Forelimb muscle (tissue), 1 donor: ENCODE measurements at places on chromosomes 2 and 18. TPM values are rescaled to one million over a fixed set of nuclear protein-coding genes. Genes with fewer than 3 reads are reported as not detected.

Gene G6PC2
- polyA plus RNA-seq, result not detected

Gene SMYD5
- polyA plus RNA-seq, result 32.5 TPM

Gene LCT
- not detected for polyA plus RNA-seq

Gene EPB41L3
- 107 TPM for polyA plus RNA-seq

Gene ANTXR1
- 123 TPM for polyA plus RNA-seq

Gene METTL8
- 11.1 TPM for polyA plus RNA-seq

Gene CASP8
- polyA plus RNA-seq, result 6.6 TPM

Gene KLHL14
- polyA plus RNA-seq, result 0.08 TPM

Gene STEAP3
- polyA plus RNA-seq, result 23.4 TPM

DNA sequence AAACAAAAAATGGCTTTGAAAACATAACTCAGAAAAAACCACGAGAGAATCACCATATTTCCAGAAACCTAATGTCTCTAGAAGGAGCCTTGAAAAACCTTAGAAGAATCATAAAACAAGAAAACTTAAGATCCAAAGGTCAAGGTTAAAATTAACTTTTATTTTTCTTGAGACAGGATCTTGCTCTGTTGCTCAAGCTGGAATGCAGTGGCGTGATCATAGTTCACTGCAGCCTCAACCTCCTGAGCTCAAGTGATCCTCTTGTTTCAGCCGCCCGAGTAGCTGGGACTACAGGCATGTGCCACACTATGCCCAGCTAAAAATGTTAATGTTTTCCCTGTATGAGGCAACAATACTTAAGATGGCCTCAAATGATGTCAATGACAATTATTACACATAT is 254.2 kb upstream of the SESTD1 start:
- DNase-seq, result no peak

DNA sequence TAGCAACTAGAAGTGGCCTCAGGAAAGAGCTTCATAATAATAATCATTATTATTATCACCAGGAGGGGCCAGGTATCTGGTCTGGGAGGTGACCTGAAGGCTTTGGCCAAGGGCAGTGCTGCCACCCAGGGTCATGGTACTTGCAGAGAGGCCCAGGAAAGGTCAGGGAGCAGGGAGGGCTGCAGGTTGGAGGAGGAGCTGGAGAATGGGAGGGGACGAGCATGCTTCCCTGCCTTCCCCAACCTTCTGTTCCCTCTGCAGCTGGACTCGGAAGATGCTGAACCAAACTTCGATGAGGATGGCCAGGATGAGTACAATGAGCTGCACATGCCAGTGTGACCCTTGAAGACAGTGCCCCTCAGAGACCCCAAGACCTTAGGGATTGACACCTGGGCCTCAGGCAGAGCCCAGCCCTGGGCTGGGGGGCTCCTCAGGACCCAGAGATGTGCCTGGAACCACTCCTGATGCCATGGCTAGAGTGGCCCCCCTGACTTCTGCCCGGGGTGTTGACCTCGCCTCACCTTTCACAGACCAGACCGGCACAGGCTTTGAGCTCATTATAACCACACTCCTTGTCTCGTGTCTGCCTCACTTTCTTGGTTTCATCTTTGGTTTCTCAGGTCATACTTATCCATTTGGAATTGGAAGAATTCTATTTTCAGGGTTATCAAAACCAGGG is 14.1 kb downstream of the SLC4A3 start:
- no peak for DNase-seq

GRCh38 chr2:28166956-28167355 is 225.7 kb upstream of the FOSL2 start:
- DNase-seq, result no peak

DNA sequence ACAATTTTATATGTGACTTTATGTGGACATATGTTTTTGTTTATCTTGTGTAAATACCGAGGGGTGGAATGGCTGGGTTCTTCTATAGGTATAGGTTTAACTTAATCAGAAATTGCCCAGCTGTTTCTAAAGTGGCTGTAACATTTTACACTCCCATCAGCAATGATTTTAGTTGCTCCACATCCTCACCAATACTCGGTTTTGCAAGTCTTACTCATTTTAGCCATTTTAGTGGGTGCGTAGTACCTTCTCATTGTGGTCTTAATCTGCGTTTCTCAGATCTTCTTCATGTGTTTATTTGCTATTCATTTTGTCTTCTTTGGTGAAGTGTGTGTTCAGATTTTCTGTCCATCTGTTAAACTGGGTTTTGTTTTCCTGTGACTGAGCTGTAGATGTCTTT is 95.4 kb upstream of the BCL2L11 start:
- DNase-seq, result no peak

GRCh38 chr2:216987252-216987821 is 127.5 kb upstream of the TNP1 start:
- peak; percentile 96 for DNase-seq

DNA sequence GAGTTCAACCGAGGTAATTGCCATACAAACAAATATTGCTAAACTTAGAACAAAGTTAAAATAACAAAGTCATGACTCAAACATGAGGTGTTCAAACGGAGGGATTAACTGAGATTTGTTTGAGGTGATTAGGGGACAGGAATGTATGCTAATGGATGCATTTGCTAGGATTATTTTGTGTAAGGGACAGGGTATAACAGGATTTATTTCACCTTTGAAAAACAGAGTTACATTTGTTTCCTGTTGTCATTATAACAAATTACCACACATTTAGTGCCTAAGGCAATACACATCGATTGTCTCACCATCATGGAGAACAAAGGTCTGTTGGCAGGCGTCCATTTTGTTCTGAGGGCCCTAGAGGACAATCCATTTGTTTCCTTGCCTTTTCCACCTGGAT is 304.3 kb upstream of the CNTNAP5 start:
- no peak for DNase-seq

DNA sequence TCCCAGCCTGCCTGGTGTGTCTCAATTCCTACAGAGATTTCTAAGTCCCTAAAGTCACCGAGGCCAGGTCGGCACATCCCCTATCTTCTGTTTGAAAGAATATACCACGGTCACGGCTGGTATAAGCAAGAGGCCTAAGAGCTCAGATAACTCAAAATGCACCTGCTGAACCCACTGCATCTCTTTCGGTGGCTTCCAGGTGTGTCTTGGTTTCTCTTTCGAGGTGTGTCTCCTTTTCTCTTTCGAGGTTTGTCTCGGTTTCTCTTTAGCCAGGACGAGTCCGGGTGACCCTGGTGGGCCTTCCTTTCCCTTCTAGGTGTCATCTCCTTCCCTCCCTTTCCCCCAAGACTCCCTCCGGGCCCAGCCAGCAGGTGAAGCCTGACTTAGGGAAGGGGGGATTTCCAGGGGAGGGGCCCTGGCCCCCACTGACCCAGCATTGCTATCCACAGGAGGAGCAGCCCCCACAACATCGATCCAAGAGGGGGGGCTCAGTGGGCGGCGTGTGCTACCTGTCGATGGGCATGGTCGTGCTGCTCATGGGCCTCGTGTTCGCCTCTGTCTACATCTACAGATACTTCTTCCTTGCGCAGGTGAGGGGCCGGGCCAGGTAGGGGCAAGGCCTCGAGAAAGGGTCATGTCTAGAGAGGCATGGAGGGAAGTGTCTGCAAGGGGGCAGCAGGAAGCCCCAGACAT is 8.4 kb downstream of the ITM2C start:
- no peak for DNase-seq

DNA sequence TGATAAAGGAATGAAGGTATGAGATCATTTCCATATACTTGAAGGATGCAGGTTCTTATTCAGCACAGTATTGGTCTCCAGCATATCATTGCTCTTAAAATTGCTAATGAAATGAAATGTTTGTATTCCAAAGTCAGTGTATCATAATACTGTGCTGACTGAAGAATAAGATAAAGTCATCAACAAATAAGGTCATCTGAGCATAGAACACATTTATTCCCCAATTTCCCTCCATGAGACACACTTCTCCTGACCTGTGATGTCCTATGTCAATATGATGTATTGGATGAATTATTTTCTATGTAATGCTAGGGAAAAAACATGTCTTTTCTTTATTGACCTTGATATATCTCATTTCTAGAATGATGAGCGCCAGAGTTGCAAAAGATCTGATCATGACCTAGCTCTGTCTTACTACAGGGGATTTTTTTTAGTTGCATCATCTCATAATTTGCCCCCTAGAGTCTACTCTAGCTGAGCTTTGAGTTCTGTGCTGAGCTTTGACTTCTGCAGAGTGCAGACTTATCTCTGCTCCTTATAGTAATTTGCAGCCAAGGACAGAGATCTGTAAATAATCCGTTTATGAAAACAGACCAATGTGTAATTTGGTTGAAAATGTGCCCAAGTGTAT is 859.8 kb downstream of the TRIB2 start:
- DNase-seq, result no peak

- no peak for DNase-seq
Observed at GRCh38 chr18:7787339-7787738, 220.2 kb downstream of the PTPRM start.

- DNase-seq, result no peak
Observed at GRCh38 chr18:24968238-24968775, 383.7 kb downstream of the ZNF521 start.

GRCh38 chr2:65660340-65660739 is 227.9 kb upstream of the SPRED2 start:
- DNase-seq, result no peak

DNA sequence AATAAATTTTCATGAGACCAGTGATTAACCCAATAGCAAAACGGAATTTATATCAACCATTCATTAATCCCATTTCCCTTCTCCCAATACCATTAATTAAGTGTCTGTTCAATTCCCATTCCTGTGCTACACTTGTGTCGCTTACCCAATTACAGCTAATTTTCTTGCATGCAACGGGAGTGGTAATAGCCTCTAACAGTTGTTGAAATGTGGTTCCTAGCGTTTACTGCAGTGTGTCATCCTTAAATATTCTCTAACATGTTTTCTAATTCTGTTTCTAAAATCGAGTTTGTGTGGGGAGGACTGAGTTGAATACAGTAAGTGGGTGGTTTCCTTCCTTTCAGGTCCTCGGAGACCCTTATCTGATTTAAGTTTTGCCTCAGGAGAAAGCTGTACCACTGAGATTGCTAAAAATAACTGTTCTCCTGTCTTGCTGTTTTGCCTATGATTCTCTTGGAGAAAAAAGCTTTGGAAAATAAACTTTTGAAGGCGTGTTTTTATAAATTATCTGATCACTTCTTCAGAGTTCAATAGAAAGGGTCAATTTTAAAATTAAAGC is 59.3 kb upstream of the LRRTM1 start:
- no peak for DNase-seq

DNA sequence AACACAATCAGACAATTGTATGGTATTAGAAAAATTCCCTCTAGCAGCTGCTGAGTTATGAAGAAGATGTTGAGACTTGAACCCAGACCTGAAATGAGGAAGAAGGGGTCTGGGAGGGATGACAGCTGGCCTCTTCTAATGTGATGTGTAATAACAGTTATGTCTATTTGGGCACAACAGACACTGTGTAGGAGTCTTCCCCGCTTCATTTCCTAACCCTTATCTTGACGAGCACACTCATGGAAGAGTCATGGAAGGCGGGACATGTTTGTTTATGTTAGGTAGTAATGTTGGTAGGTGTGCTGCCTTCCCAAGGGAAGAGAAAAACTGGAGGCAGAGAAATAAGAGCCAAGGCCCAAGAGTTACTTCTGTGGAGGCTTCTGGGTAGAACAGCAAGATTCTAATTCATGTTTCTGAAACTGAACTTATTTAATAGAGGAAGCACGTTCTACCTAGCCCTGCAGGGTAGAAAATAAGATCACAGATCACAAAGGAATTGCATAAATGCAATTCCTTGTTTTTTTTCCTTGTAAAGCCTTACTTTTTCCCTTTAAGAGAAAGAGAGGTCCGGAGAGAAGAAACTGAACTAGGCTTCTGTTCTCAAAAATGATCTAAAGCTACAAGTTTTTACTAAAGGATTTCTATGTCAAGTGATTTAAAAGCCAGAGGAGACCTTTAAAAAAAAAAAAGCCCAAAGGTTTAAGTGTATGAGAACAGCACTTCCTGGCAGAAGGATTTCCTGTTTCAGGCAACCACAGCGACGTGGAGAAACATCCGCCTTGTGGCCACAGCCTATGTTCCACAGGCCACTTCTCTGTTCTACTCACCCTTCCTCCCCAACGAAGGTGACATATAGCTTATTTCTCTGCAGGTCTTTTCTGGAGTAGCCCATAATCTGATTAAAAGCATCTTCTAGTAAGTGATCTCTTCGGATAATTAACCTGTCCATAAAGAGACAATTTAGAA is 68.5 kb upstream of the STK17B start:
- DNase-seq, result peak; percentile 25

- no peak for DNase-seq
Observed at GRCh38 chr2:127737892-127738291, 36.6 kb downstream of the SFT2D3 start.

GRCh38 chr2:39008665-39009064 is 112.2 kb downstream of the SOS1 start:
- DNase-seq, result no peak

GRCh38 chr2:240362826-240363745 is 72.4 kb upstream of the GPC1 start:
- DNase-seq, result no peak

- DNase-seq, result no peak
Observed at GRCh38 chr18:24613896-24614640, 153.6 kb downstream of the HRH4 start.
